ENCODE measurements at places on chromosomes 4 and X.

- DNase-seq = no peak
These were observed 16.6 kb downstream of the MAGEA9B start for GRCh38 chrX:149570668-149571067.

- no peak for DNase-seq
These were observed 121.0 kb downstream of the ENPP6 start for GRCh38 chr4:184096561-184097240.

- no peak for DNase-seq
These were observed 106.6 kb downstream of the CEP135 start for GRCh38 chr4:56055027-56055977.

DNA sequence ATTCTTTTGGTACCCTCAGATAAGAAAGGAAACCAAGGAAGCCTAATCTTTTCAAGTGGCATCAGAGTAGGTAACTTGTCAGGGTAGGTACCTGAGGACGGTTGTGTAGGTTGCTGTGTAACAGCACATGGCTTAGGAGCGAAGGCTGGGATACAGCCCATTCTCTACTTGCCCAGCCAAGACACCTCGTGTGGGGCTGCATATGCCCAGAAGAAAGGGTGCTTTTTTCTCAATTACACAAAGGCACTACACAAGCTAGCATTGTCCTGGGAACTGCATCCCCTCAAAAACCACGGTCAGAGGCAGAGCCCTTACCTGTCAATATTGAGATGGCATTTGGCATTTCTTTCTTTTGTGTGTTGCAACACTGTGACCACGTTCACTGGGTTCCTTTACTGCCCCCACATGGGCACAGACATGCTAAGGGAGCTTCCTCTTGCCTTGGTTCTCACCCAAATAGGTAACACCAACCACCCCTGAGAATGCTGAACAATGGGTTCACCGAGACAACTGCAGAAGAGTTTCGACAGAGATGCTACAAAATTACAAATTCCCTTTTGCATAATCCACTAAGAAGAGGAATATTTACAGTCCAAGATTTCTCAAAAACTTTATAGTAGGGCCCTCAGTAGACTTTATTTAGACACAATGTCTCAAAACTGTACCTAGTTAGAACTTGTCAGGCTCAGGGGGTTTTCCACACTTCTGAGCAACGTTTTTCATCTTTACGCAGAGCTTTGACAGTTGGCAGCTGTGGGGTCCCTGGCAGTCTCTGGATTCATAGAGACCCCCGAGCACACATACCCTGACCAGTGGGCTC lies 35.8 kb upstream of the TNIP3 start:
- no peak for DNase-seq

DNA sequence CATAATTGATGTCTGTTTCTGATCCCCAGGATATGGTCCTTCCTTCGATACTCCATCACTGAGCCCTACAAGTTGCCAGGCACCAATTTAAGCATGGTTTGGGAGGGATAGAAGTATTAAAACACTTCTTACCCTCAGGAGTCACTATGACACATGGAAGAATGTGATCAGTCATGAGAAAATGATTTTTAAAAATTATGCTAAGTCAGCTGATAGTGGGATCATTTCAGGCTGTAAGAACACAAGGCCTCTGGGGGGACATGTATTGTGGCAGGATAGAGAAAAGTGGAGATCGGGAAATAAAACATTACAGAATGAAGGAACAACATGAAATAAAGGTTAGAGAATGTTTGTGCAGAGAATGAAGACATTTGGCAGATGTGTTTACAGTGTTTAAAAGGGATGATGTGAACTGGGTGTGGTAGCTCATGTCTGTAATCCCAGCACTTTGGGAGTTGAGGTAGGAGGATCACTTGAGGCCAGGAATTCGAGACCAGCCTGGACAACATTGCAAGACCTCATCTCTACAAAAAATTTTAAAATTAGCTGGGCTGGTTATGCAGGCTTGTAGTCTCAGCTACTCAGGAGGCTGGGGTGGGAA lies 64.0 kb downstream of the ELOVL6 start:
- no peak for DNase-seq

DNA sequence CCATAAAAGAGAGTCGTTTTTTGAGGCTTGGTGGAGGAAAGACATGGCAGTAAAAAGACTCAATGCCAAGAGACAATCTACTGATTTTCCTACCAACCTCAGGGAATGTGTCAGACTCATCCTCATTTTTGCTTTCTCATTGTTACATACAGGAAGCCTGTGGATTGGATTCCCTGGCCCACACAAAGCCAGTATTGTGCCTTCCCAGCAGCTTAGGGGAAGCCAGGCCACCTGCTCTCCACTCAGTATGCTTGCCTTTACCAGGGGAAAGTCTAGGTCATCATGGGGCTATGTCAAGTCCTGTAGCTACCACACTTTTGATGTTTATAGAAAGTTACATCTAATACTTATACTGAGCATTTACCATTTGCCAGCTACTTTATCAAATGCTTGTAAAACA lies 11.0 kb downstream of the BMX start:
- no peak for DNase-seq

DNA sequence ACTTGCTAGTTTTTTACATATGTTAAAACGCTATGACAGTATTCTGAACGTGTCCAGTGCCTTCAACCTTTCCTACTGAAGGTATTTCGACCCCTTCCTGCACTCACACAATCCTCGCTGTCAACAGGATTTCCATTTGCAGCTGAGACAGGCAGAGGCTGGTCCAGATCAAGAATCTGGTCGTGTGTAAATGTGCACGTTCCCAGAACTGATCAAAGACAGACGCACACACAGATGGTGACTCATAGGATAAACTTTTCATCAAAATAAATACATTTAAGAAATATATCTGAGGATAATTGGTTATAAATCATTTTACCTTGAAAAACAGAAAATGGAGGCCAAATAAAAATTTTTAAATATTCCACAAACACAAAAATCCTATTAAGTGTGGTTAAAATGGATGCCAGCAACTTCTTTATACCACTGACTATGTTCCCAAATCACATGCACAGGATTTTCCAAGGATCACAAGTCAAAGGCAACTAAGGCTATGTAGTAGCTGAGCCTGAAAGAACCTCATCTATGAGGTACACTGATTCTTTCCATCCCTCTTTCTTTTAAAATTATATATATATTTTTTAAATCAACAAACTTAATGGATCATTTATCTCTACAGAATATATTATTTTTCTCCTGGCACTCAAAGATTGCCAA lies 85.9 kb downstream of the RNF150 start:
- DNase-seq = no peak

DNA sequence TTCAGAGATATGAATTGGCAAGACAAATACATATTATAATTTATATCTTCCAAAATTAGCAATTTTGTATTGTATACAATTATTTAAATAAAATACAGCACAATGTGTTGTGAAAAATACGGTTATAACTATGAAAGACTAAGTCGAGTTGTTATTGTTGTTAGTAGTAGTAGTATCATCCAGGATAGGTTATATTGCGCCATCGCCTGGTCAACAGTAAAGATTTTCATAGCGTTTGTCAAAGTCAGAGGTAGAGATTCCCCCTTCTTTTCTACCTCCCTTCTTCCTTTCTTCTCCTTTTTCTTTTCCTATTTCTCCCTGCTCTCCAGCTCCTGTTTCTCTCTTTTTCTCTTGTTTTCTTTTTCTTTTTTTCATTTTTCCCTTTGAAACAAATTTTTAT lies 499.1 kb upstream of the EPHA5 start:
- DNase-seq = no peak

- DNase-seq = no peak
These were observed 60.9 kb downstream of the SOWAHB start for GRCh38 chr4:76836860-76837562.
